Left ventricle myocardium superior (tissue), 1 donor: ENCODE measurements at places on chromosomes 12 and 14.

- no peak for DNase-seq
Observed at GRCh38 chr12:15996254-15996653, 85.1 kb downstream of the DERA start.

DNA sequence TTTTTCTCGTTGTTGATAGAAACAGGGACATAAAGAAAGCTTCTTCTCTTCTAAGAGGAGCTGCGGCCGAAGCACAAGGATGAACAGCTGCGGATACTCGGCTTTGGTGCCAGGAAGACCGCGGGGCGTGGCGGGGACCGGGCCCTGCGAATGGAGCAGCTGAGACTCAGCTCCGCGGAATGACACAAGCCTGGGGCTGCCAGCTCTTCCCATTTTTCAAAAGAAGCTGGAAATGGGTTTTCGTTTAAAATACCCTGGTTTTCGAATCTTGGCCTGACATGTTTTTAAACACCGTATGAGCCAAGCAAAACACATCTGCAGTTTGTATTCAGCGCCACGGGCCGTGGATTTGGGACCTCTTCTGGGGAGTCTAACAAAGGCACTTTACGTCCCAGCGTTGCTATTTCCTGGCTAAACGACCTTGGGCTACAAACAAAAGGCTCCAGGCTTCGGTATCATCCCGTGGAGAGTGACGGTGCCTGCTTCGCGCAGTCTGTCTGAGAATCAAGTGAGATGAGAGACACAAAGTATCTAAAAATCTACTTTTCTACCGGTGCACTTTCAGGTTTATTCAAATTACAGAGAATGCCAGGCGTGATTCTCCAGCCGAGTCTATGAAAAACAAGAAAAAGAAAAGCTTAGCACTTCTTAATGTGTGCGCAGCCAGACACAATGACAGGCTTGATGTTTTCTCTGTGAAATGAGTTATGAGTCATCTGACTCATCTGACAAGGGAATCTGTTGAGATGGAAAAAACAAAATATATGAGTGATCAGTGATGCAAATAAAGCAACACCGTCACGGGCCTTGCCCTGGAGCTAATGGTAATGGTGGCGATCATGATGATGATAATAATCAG, 114.0 kb upstream of the TMEM132D start:
- no peak for DNase-seq

DNA sequence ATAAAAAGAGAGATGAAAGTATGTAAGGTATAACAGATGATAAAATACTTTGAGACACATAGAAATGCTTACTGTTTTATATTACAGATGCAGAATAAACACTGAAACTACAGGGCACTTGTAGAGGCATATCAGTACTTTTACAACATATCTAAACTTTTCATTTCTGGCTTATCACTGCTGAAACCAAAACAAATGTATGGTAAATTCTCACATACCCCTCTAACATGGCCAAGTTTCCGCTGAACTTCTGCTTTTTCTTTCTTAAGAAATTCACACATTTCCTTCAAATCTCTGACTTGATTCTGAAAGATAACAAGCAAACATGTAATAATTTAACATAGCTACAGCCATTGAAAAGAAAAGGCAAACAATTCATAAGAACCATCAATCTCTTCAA, 33.3 kb upstream of the C12orf50 start:
- DNase-seq = no peak

DNA sequence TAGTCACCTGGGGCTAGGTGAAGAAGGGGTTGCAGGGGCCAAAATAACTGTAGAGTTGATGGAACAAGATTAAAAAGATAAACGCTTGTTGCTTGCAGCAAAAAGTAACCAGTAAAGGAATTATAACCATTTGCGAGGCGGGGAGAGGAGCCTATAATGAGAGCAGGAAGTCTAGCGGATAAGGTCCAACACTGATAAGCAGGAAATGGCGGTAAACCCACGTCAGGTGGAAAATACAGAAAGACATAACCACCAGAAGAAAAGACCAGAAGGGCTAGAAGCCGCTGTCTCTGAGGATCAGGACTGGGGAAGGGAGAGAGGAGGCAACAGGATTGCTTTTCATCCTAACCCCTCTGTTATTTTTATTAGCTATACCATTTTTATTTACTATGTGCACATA, 303.3 kb downstream of the DPF3 start:
- DNase-seq = no peak

DNA sequence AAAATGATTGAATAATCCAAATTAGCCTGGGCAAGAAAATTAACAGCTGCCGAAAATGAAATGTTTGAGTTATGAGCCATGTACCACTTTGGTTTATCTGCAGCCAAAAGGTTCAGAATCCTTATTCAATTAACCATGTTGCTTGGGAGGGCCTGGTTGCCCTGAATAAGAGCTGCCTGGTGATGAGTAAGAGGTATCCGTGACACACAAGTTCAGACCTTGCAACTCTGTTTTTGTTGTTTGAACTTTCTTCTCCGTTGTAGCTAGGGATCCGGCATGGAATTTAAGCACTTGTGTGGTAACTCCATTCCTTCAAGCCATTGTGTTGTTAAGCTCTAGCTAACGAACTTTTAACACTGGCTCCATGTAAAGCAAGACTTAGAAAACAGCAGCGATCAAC, 35.7 kb downstream of the FOXA1 start:
- DNase-seq = no peak

DNA sequence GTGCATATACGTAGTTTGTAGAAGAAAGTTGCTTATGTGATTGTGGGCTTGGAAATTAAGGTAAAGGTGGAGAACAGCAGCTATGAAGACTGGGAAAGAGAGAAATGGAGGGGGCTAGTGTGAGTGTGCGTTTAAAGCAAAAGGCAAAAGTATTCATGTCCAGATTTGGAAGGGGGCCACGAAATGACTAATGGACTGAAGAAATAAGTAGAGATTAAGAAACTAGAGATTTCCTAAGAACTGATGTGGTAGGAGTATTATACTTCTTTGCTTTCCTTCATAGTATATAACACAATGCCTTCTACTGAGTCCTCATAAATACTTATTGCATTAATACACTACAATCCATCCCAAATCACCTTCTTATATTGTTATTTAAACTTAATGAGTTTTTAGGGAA, 298.6 kb upstream of the NOVA1 start:
- no peak for DNase-seq

- DNase-seq = no peak
Observed at GRCh38 chr14:27389402-27389801, 791.6 kb upstream of the NOVA1 start.

GRCh38 chr14:69985463-69985862, 106.2 kb downstream of the SMOC1 start:
- DNase-seq = no peak

DNA sequence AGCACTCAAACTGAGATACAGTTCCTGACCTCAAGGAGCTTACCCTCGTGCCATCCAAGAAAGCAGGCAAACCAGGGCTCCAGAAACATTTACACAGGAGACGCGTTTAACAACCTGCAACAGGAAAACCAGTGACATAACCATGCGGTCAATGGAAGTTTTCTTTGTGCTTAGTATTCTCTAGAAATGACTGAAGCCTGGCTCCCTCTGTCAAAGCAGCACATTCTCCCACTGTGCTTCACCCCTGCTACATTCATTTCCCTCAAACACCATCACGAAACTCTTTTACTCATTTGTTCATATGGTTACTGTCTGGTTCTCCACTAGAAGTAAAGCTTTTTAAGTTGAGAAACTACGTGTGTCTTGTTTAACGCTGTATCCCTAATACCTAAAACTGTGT, 161.3 kb upstream of the CCND2 start:
- DNase-seq = no peak

DNA sequence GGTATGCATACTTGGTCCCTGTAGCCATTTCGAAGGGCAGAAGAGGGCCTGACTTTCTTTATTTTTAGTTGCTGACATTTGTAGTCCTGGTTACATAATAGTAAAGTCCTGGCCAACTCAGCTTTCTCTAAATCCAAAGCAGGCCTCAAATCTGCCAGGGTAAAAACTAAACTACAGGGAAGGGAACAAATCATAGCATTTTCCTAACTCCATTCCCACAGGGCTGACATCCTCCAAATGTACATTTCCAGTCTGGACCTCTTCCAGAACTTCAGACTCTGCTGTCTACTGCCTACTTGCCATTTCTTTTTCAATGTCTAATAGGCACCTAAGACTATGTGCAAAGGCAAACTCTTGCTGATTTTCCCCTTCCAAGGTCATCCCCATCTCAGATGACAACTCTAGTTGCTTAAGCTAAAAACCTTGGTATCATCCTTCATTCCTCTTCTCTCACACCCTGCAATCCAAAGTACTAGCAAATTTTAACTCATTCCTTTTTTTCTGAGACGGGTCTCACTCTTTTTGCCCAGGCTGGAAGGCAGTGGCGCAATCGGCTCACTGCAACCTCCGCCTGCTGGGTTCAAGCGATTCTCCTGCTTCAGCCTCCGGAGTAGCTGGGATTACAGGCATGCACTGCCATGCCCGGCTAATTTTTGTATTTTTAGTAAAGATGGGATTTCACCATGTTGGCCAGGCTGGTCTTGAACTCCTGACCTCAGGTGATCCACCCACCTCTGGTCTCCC, 2.0 kb downstream of the DDIT3 start:
- DNase-seq = no peak

GRCh38 chr12:76010732-76011458, 20.7 kb downstream of the PHLDA1 start:
- DNase-seq = no peak

DNA sequence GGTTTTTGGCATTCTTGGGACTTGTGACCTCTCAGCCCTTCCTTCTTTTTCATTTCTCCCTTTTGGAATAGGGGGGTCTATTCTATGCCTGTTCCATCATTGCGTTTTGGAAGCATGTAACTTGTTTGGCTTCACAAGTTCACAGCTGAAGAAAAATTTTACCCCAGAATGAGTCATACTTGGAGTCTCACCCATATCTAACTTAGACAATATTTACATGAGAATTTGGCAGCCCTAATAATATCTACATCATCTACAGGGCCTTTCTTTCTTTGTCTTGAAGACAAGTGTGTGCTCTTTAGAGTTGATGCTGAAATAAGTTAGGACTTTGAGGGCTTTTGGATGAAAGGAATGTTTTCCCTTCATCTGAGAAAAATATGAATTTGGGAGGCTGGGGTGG, 1312.9 kb upstream of the FLRT2 start:
- no peak for DNase-seq

- DNase-seq = no peak
Observed at GRCh38 chr12:68984796-68985573, 52.0 kb upstream of the CPM start.

DNA sequence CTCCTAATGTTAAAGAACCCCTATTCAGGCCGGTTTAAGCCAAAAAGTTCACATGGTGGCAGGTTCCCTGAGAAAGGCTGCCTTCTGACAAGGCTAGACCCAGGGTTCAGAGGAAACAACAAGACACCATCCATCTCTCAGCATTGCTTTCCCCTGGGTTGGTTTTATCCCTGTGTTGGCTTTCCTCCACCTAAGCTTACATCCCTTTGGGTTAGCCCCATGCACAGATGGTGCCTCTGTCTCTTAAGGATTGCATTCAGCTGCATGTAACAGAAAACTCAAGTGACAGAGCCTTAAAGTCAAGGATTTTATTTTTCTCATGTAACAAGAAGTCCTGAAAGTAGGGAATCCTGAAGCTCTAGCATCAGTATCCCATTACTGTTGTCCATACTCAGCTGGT, 42.8 kb upstream of the RIN3 start:
- DNase-seq = no peak

GRCh38 chr12:8709124-8709830, 11.5 kb downstream of the RIMKLB start:
- DNase-seq = no peak

- no peak for DNase-seq
Observed at GRCh38 chr12:105569886-105570285, 239.4 kb downstream of the C12orf75 start.

DNA sequence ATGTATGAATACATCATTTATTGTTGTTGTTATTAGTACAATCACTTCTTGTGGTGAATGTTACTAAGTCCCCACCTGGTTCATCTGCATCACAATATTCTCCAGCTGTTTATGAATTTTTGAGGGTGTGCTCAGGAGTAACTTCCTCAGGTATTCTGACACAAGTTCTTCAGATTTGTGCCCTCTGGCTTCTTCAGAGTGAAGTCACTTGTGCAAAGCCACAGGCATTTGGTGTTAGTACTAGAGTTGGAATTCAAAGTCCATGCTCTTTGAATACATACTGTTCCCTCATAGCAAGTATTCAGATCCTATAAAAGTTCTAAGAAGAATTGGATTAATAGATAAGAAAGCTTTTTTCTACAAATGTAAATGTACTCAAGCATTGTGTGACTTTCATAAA, 150.3 kb upstream of the AVPR1A start:
- DNase-seq = no peak

DNA sequence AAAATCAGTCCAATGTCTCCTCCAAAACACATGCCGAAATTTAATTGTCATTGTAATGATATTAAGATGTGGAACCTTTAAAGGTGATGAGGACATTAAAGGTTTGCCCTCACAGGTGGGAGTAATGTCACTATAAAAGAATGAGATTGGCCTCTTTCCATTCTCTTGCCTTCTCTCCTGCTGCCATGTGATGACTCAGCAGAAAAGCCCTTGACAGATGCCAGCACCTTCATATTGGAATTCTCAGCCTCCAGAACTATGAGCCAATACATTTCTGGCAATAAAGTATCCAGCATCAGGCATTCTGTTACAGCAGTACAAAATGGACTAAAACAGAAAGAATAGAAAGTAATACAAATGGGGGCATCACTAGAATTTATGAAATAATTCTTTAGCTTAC, 609.7 kb downstream of the SLC16A7 start:
- DNase-seq = no peak

- DNase-seq = no peak
Observed at GRCh38 chr12:98489176-98489575, 26.2 kb upstream of the TMPO start.

DNA sequence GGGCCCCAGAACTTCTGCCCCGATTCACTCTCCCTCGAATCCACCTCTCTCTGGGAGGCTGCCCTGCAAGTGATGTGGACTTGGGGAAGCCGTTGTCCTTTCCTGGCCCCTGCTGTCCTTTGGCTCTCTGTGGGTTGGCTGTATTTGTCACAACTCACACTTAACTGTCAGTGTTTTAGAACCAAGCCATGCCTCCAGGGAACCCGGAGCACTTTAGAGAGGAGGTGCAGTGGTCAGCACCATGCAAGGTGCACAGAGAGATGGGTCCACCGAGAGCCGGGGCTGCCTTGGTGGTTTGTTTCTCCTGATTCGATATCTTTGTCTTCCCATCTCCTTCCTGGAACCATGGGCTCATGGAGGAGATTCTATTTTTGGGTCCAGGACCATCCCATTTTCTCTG, 129.5 kb upstream of the RTL1 start:
- DNase-seq = no peak

DNA sequence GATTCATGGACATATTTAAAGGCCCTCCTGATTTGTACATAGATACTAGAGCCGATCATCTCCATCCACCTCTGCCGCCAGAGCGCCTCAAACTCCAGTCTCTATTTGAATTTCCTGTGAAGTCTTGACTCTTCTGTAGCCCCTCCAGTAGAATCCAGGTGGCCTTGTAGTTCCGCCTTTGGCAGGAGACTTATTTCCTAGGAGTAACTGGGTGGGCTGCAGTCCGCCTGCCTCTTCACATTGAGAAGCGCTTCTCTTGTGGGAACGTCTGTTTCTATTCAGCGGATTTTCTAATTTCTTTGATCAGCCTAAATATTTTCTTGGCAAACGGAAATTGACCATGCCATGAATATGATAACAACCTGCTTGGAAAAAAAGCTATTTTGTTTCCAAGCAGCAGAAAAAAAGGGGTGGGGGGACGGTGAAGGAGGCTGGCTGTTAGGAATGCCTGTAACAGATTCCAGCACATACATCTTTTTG, 9.0 kb upstream of the SIX1 start:
- DNase-seq = no peak

- no peak for DNase-seq
Observed at GRCh38 chr12:67752226-67752732, 103.7 kb downstream of the DYRK2 start.
